Fibroblast of skin of right quadriceps (primary cell): ENCODE measurements at places on chromosomes 7 and 10.
A peak's percentile ranks its signal among the peaks of the same experiment; 100 is the strongest.

GRCh38 chr10:35351021-35351420 lies 14.7 kb downstream of the CCNY start:
- DNase-seq: no peak

GRCh38 chr10:12006671-12007070 lies 35.9 kb downstream of the UPF2 start:
- DNase-seq: no peak

GRCh38 chr7:120064565-120064964 lies 208.4 kb upstream of the KCND2 start:
- DNase-seq: peak; percentile 37

GRCh38 chr10:44990302-44990655 lies 10.4 kb upstream of the ZNF22 start:
- no peak for DNase-seq

DNA sequence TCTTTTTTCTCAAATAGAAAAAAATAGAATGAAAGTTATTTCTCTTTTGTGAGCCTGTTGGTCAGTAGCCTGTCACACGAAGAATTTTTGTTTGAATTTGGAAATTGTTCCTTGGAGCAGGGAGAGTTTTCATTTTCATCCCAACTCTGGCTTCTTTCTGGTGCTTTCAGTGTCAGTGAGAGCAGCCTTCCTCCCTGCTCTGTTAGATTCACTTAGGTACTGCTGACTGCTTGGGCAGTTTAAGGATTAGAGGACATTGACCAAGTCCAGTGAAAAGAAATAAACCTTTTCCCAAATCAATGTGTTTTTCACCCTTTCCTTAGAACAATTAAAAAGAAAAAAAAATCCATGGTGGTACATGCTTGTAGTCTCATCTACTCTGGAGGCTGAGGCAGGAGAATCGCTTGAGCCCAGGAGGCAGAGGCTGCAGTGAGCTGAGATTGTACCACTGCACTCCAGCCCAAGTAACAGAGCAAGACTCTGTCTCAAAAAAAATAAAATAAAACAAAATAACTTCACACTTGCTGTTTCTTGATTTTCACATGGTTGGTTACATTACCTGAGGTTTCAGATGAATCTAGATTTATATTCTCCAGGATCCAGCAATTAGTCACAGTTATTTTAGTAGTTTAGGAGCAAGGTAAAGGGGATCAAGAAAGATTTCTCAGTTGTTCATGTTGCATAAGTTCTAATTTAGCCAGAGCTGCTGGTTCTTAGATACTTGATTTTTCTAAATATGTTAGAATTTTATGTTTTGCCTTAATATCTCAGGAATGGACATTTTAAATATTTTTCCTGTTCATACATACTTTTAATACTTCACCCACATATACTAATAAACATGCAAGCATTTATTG lies 63.1 kb downstream of the ZNRF2 start:
- no peak for DNase-seq

GRCh38 chr7:116689790-116690259 lies 17.8 kb downstream of the MET start:
- no peak for DNase-seq

DNA sequence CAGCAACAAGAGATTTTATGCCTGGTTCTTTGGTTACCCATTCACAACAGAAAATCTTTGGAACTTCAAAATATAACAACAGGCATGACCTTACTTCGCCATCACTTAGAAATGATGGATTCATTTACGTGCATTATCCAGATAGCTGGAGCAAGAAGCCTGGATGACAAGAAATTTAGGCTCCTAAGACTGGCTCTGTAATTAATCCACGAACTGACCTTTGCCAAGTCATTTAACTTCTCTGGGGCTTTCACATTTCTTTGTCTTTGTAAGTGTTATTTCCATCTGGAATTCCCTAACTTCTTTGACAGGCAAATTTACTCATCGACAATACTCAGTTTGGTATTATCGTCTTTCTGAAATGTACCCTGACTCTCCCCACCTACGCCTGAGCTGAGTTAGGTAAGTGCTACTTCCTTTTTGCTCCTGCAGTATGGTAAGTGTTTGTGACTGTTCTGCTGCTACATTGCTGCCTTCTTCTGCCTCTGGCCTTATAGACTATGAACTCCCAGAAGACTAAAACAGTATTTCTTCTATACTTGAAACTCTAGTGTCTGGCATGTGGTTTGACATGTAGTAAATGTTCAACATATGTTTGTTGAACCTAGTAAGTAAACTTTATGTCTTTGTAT lies 5.5 kb upstream of the MDFIC start:
- DNase-seq: no peak

DNA sequence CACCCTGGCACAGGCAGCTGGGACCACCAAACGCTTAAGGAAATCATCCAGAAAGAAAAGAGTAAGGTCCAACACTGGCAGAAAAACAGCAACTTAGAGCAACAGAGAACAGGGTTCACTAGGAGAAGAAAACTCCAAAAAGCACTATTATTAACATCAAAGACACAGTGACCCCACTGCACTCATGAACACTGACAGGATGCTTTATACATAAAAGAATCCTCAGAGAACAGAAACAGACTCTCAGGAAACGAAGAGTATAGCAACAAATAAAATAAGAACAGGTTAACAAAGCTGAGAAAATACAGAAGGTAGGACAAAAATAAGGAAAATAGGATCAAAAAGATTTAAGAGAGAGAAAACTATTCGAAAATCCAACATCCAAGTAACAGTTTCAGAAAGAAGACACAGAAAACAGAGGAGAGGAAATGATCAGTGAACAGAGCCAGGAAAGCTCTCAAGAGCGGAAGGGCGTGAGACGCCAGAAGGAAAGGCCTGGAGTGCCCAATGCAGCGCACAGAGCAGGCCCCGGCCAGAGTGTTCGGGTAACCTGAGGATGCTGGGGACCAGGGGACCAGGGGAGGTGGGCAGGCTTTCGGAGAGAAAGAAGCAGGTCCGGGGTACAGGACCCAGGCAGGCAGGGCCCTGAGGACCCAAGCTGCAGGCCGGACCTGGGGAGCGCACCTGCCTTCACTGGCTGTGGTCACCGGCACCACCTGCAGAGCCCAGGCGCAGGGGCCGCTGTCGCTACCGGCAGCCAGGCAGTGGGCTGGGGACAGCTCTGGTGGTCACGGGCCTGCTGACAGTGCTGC lies 258.2 kb downstream of the MAD1L1 start:
- no peak for DNase-seq

- no peak for DNase-seq
Observed at GRCh38 chr10:95247881-95248583, 42.8 kb downstream of the PDLIM1 start.

GRCh38 chr10:93718937-93719725 lies 16.7 kb upstream of the FRA10AC1 start:
- DNase-seq: no peak

GRCh38 chr10:122281751-122282150 lies 10.7 kb downstream of the BTBD16 start:
- no peak for DNase-seq

GRCh38 chr7:73870041-73870492 lies 9.1 kb downstream of the TMEM270 start:
- DNase-seq: no peak

DNA sequence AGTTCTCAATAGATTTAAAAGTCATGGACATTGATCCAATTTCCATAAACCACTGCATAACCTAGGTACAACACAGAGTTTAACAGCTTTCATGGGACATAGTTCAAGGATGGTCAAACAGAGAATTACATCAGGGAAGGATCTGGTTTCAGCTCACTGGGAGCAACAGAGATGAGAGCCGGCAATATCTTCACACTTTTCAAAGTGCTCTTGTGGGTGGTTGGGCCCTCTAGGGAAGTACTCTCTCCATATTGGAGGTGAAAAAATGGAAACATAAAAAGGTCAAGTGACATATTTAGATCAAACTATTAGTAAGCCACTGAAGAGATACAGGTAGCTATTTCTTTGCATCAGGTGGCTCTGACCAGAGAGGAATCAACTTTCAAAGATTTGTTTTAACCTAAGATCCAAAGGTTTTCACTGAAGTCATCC lies 61.8 kb upstream of the LRRN3 start:
- DNase-seq: no peak

DNA sequence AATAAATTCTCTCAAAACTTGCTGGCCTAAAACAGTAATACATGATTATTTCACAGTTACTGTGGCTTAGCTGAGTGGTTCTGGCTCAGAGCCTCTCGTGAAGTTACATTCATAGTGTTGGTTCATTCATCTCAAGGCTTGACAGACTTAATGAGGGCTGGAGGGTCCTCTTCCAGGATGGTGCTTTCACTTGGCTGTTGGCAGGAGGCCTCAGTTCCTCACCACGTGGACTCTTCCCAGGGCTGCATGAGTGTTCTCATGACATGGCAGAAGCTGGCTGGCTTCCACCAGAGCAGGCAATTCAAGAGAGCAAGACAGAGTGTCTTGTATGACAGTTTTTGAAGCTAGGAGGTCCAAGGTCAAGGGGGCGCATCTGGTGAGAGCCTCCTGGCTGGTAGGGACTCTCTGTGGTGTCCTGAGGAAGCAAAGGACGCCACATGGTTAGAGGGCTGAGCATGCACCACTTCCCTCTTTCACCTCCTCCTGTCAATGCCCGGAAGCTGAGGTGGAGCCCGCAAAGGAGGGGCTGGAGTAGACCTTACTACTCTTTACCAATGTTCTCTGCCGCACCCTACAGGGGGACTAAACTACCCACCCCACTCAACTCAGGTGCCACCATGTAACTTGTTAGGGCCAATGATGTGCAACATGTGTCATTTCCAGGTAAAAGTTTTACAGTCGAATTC lies 58.2 kb upstream of the YAE1 start:
- peak; percentile 26 for DNase-seq

GRCh38 chr7:28478656-28479055 lies 66.3 kb downstream of the CREB5 start:
- no peak for DNase-seq

GRCh38 chr10:107548301-107548700 lies 383.8 kb upstream of the SORCS1 start:
- no peak for DNase-seq

DNA sequence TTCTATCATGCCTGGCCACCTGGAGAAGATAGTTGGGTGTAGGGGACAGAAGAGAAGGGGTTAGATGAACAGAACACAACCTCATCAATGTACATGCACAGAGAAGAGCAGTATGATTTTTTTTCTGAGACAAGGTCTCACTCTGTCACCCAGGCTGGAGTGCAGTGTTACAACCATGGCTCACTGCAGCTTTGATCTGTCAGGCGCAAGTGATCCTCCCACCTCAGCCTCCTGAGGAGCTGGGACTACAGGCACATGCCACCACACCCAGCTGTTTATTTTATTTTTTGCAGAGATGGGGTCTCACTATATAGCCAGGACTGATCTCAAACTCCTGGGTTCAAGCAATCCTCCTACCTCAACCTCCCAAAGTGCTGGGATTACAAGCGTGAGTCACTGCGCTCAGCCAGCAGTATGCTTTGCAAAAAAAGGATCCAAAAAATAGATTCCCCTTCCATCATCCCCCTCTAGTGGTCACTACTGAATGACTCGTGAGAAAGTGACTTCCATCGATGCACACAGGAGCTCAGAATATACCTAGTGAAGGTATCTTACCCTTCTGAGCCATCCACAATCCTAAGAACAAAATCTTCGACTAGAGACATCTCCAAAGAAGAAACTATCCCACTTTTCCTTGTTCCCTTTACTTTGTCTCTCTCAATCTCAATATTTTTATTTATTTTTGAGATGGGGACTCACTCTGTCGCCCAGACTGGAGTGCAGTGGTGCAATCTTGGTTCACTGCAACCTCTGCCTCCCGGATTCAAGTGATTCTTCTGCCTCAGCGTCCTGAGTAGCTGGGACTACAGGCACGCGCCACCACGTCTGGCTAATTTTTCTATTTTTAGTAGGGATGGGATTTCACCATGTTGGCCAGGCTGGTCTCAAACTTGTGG lies 21.0 kb downstream of the ZCWPW1 start:
- DNase-seq: peak; percentile 72

DNA sequence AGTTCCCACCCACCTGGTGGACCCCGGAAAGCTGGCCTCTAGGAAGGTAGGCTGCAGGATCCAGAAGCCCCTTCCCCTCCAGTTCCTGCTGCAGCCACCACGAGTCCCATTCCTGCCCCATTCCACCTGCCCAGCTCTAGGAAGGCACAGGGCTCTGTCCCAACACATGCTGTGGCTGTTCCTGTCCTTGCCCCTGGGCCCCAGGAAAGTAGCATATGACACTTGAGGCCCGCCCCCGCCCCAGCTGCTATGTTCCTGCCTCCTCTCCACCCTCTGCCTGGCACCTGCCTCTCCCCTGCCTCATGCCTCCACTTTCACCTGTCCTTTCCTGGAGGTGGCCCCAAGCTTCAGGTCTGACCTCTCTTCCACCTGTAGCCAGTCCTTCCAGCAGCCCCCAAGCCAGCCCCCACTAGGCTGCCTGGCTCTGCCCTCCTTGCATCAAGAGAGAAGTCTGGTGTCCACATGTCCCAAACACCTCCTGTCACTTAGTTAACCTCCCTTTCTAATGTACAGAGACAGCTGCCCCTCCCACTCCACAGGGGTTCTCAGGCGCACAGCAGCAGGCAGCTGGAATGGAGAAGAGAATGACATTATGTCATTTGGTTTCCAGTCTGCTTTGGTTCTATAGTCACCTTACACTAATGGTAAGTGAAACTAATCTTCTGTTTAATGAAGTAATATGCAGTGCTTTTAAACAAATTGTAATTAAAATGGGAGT lies 22.7 kb downstream of the YKT6 start:
- DNase-seq: no peak

GRCh38 chr10:119650692-119651513 lies at the start of gene BAG3:
TSS of gene BAG3 (plus strand) at chr10:119651380. CDS start at chr10:119651676, 296 bp downstream.
- DNase-seq: peak; percentile 87

GRCh38 chr10:36171953-36172940 lies 530.2 kb upstream of the FZD8 start:
- DNase-seq: peak; percentile 87

DNA sequence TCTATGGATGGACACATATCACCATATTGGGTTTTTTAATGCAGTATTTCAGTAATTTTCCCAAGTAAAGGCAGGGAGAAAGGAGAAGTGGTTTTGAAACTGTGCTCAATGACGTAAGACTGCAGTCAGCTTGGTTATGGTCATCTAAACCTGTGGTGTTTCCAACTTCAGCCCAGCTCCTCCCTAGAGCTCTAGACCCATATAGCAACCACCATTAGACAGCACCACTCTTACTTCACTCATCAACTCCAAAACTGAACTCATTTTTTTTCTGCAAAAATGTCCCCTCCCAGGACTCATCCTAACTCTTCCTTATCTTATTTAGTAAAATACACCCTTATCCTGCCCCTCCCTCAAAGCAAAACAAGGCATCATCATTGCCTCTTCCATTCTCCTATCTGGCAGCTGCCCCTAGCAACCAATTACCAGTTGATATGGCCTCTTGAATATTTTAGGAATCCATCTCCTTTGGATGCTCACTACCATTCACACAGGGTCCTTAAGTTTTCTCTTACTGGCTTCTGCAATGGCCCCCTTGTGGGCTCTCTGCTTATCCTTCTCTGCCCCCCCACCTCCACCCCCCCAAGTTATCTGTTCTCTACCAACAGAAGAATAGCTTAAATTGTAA lies 1.5 kb upstream of the RALA start:
- DNase-seq: peak; percentile 26
